ENCODE measurements at places on chromosomes 12 and 14.

GRCh38 chr12:41459111-41459905, 271.2 kb downstream of the PDZRN4 start:
- no peak for DNase-seq

- DNase-seq: no peak
Measured at GRCh38 chr12:18492372-18493025, 231.2 kb downstream of the PIK3C2G start.

- no peak for DNase-seq
Measured at GRCh38 chr12:4956054-4956453, 46.3 kb downstream of the KCNA1 start.

GRCh38 chr14:50389668-50390441, 6.8 kb downstream of the CDKL1 start:
- no peak for DNase-seq

GRCh38 chr14:31926123-31926522, 151.0 kb upstream of the ARHGAP5 start:
- DNase-seq: peak; percentile 16

DNA sequence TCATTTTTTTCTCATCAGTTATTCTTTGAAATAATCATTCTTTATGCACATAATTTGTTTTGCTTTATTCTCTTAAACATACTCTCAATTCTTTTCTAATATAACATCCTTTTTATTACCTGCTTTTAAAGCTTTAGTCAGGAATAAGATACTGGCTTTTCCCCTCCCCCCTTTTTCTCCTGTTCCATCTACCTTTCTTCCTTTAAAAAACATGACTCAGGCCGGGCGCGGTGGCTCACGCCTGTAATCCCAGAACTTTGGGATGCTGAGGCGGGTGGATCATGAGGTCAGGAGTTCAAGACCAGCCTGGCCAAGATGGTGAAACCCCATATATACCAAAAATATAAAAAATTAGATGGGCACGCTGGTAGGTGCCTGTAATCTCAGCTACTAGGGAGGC, 25.4 kb downstream of the HIF1A start:
- no peak for DNase-seq

GRCh38 chr14:67232066-67232465, 9.2 kb upstream of the PALS1 start:
- DNase-seq: no peak

DNA sequence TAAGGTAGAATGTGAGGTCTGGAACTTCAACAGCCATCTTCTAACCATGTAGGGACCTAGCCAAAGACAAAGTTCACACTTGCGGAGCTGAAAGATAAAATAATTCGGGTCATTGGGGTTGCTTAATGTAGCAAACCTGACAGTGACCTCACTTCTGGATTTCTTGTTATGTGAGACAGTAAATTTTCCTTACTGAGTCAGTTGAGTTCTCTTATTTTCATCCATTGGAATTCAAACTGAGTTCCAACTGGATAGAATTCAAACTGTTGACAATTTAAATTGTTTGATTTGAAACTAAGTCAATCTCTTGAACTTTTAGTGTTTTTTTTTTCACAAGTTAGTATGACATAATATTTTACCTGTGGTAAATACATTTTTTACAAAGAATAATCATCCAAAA, 406.5 kb downstream of the ADAMTS20 start:
- DNase-seq: no peak

DNA sequence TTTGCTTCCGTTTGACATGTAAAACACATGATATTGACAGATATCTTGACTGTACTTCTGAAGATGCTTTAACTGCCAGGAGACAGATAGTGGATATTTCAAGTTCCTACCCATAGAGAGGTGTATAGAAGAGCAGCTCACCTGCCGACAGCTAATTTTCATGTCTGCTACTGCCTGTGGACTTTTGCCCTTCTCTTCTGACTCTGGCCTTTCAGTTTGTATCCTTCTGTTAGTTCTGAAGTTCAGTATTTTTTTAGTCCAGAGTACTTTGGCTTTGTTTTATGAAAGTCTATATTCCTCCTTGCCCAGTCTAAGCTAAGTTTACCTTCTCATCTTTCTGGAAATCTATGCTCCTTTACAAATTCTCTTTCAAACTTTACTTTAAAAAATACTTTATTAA, 30.8 kb upstream of the STK38L start:
- no peak for DNase-seq

- no peak for DNase-seq
Measured at GRCh38 chr12:103503546-103504480, 8.0 kb upstream of the C12orf42 start.

DNA sequence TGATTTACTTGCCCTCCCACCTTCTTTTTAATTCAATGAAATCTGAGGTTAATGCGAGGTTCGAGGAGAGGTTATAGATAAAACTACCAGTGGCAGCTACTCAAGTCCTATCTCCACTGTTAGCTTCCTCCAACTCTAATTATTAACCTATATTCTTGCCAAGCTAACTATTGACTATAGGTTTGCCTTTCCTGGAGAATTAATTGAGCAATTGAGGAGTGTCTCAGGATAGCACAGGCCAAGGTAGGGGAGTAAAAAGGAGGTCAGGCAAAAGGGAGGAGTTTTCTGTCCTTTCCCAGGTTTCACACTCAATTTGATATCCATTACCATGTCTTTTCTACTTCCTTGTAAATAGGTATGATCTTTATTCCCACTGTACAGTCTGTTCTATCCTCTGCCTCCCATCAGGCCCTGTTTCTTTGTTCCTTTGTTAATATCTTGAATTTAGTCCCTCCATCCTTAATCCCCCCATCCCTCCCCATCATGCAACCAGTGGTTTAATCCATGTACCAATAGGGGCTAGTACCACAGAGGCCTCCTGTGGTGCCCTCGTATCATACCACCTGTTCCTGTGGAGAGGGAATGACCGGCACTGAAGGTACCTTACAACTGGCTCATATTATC, 3.7 kb upstream of the SUOX start:
- DNase-seq: no peak

DNA sequence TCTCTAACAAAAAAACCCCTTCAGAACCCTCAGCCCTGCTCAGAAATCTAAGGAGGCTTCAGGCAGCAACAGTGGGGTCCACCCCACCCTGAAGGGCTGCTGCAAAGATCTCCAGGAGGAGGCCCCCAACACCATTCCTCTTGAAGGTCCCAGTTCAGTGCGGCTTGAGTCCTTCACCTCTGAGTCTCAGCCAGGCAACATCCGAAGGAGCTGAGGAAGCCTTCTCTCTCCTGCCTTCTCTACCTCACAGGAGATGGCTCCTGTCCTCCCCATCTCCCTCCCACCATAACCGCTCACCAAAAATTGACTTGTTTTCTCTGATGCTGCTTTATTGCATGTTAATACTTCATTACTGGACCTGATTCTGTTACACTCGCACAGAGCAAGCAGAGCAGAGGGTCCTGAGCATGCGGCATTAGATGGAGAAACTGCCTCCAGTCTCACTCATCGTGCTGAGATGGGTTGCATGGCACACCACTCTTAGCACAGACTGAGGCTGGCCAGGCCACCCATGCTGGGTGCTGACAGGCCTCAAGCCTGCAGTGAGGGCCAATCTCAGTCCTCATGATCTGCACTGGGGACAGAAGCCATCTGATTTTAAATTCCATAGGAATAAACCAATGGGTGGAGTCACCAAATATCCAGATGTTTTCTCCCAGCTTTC, 224.8 kb downstream of the CACNA1C start:
- no peak for DNase-seq

GRCh38 chr12:26513363-26514043, 318.1 kb downstream of the SSPN start:
- DNase-seq: no peak

- DNase-seq: no peak
Measured at GRCh38 chr12:132488127-132489077, 1.5 kb upstream of the FBRSL1 start.

GRCh38 chr12:53887881-53888280, 50.8 kb upstream of the HOXC13 start:
- DNase-seq: no peak

GRCh38 chr14:30410986-30411385, 148.0 kb upstream of the G2E3 start:
- no peak for DNase-seq

DNA sequence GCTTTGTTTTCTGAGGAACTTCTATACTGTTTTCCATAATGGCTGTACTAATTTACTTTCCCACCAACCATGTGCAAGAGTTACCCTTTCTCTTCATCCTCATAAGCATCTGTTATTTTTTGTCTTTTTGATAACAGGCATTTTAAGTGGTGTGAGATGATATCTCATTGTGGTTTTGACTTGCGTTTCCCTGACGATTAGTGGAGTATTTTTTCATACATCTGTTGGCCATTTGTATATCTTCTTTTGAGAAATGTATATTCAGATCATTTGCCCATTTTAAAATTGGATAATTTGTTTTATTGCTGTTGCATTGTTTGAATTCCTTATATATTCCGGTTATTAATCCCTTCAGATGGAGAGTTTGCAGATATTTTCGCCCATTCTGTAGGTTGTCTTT, 10.2 kb upstream of the HMGA2 start:
- no peak for DNase-seq

- no peak for DNase-seq
Measured at GRCh38 chr14:51883232-51883631, 22.8 kb downstream of the GNG2 start.

- no peak for DNase-seq
Measured at GRCh38 chr12:23350808-23351207, 598.7 kb downstream of the SOX5 start.

Measured in GM12892 (cell line).